ENCODE measurements at places on chromosomes 11 and 22.

DNA sequence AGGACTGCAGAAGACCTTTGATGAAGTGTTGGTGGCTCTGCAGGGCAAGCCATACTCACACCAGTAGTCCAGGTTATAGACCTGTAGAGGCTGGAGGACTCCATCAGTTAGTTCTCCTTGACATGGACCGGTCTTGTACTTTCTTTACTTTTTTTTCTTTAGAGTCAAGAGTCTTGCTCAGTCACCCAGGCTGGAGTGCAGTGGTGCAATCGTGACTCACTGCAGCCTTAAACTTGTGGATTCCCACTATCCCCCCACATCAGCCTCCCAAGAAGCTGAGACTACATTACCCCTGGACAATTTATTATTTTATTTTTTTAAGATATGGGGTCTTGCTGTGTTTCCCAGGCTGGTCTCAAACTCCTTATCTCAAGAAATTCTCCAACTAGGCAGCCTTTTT, 49.6 kb upstream of the E2F8 start:
- peak; percentile 41 for DNase-seq

DNA sequence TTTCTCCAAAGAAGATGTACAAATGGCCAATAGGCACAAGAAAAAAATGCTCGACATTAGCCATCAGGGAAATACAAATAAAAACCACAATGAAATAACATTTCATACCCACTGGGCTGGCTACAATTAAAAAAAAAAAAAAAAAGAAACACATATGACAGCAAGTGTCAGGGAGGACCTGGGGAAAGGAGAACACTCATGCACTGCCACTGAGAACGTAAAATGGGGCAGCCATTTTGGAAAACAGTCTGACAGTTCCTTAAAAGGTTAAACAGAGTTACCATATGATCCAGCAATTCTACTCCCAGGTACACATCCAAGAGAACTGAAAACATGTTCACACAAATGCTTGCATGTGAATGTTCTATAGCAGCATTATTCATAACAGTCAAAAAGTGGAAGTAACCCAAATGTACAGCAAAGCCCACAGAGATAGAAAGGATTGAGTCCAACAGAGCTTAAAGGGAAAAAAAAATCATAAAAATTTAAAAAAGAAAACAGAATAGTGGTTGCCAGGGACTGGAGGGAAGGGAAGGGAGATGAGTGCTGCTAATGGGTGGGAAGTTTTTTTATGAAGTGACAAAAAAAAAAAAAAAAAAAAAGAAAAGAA, 48.4 kb upstream of the CYP2D6 start:
- no peak for DNase-seq

GRCh38 chr22:29316141-29316828, 788 bp upstream of the RASL10A start:
- no peak for DNase-seq

DNA sequence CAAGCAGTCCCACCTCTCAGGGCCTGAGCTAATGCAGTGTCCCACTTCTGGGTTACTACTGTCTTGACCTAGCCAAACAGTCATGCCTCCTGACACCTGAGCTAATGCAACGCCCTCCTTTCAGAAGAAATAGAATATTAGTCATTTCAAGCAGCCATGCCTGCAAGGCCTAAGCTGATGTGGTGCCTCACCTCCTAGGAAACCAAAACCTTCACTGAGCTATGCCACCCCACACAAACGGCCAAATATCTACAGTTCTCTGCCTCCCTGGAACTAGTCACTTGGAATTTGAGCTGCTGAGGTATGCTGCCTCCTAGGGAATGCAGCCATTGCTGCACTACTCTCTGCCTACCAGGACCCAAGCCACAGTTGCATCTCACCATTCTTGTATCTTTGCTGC, 8.3 kb upstream of the MS4A6E start:
- no peak for DNase-seq

DNA sequence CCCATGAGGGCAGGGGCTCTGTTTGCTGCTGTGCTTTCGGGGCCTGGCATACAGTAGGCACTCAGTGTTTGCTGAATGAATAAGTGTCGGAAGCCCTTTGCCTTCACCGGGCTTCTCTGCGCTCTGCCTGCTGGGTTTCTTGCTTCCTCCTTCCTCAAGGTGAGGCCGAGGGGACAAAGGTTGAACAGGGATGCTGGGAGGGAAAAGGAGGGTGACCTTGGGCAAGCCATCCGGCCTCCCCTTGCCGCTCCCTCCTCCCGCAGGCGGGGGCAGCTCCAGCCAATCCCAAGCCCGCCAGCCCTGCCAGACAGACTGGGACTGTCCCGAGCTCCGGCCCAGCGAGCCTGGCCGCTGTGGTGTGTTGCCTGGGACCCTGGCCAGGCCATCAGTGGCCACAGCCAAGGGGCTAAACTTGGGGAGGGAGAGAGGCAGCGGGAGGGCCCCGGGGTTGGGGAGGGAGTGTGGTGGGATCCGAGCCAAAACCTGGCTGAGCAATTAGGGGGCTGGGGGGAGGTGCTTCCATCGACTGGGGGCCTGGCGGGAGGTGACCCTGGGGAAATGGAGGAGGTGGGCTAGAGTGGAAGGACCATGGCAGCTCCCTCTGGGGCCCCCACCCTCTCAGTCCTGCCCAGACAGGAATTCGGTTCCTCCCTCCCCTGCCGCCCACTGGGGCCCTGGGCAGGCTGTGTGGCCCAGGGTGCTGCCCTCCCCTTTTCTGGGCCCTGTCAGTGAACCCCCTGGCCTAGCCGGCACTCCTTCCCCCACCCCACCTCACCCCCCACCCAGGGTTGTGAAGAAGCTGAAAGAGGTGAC, 3.4 kb upstream of the RCOR2 start:
- DNase-seq, result no peak

DNA sequence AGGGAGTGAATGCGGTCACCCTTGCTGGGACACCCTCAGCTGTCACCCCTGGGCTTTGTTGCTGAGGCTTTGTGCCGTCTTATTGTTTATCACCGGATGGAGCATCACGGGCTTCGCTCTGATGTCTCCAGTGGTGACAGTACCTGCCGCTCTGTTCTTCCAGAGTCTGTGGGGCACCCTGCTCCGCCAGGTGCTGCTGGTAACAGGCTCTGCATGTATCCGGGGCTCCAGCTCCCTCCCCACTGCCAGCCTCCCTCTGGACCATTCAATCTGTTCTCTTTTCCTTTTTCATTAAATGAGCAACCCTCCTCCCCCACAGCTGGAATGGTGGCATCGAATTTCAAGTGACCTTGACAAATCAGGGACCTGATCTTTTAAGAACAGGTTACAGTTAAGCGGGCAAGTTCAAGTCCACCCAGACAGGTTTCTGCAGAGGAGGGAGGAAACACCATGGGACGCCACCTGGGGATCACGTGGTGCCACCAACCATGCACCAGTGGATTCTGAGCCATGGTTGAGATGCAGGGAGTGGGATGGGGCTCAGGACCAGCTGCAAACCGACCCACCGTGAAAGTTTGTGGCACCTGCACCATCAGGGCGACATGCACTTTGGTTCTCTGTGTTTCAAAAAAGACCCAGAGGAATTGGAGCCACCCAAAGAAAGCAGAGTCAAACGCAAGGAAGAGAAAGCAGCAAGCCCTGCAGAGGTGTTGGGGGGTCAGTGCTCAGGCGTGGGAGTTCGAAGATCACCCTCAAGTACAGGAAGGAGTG, 89.3 kb downstream of the BCR start:
- DNase-seq, result no peak

DNA sequence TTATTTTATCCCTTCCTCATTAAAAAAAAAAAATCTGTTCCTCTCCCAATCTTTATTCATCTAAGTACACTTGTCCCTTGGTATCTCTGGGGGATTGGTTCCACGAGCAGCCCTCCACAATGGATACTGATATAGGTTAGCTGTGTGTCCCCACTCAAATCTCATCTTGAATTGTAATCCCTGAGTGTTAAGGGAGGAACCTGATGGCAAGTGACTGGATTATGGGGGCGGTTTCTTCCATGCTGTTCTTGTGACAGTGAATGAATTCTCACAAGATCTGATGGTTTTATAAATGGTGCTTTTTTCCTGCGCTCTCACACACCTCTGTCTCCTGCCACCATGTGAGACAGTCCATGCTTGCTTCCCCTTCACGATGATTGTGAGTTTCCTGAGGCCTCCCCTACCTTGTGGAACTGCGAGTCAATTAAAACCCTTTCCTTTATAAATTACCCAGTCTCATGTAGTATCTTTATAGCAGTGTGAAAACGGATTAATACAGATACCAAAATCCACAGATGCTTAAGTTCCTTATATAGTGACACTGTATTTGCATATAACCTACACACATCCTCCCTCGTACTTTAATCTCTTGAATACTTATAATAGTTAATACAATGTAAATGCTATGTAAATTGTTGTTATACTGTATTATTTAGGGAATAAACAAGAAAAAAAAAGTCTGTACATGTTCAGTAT, 62.0 kb downstream of the PACS1 start:
- DNase-seq, result no peak

DNA sequence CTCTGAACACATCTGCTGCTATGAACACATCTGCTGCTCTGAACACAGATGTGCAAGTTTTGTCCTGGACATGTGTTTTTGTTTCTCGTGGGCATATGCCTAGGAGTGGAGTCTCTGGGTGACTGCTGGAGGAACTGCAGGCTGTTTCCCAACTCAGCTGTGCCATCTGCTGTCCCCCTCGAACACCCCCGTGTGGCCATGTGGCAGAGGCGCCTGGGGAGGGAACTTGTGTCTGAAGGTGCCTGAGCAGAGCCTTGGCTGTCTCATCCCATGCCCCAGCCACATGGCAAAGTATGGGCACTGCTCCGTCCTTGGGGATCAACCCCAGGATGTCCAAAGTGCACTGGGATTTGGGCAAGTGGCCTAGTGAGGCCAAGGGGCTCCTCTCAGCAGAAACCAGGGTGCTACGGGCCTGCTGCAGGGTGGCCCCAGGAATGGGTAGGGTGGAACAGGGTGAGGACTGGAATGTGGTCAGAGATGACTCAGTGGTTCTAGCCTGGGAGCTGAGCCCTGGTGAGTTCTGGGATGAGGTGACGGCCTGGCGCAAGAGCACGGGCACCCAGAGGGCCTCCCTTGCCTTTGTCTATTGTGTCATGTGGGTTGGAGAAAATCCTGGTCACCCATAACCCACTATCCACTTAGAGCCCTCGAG, 14.7 kb downstream of the GATD1 start:
- DNase-seq, result peak; percentile 91

GRCh38 chr11:87320123-87320522, 282.4 kb downstream of the TMEM135 start:
- DNase-seq, result no peak

DNA sequence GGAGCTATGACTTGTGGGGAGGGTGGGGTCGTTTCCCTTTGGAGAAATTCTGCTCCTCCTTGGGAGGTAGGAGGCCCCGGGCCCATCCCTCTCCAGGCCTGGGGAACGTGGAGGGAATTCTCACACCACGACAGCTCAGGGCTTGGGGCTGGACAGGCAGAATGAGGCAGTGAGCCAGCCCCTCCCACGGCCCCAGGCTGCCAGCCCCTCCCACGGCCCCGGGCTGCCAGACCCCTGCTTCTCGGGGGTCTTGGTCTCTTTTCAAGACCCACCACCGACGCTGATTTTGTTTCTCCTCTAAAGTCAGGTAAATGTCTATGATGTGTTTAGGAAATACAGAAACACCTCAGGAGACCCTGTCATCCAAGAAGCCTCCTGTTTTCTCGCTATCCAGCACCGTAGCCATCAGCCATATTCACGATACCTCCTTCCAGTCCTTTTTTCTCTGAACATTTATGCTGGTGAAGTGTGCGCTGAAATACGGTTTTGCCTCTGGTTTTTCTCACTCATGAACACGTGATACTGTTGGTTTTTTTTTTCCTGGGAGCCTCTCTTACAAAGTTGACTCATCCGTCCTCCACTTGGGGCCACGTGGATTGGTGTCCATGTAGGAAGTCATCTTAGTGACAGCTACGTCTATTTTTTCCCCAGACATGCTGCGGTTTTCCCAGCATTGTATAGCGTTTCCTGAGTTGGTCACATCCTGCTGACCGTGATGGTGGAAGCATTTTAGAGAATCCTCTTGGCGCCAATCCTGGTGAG, 1219.6 kb downstream of the BRD1 start:
- no peak for DNase-seq

DNA sequence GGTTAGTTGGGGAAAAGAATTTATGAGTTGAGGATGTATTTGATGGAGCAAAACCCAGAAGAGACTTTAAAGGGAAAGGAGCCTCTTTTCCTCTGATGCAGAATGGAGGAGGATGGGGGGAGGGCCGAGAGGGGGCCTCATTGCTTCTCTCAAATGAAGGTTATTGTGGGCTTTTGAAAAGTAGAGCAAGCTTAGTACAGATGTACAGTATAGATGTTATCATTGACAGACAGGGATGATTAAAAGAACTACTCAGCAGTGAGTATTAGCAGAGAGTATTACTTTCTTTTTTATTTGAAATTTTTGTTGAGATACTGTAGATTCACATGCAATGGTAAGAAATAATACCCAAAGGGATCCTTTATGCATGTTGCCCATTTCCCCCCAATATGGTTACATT, 98.1 kb downstream of the TEAD1 start:
- DNase-seq, result no peak

DNA sequence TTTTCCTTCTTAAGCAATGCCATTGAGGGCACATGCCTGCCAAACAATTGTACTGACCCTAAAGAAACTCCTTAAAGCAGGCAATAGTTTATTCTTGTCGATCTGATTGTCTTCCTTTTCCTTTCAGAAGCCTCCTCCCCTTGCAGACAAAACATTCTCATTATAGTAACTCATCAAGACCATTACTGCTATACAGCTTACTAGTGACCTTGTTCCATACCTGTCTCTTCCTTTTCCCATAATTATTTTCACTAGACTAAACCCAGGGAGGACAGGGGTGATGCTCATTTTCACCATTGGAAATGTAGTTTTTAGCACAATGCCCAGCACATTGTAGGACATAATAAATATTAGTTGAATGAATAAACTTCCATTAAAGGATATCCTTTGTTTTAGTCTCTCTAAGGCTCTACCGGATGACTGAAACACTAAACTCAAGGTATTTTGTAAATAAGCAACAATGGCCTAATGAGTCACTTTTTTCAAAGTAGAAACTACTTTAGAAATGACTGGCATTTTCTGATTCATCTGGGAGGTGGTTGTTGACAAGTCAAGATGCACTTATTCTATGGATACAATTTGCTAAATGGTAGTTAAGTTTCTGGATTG, 9.3 kb upstream of the MSANTD4 start:
- peak; percentile 5 for DNase-seq

GRCh38 chr22:35959121-35959800, 69.4 kb downstream of the RBFOX2 start:
- no peak for DNase-seq

GRCh38 chr11:29032384-29033149, 924.4 kb downstream of the METTL15 start:
- DNase-seq, result no peak
